ENCODE measurements at places on chromosomes 11 and 22.

GRCh38 chr11:46947399-46948077 lies 11.0 kb downstream of the CSTPP1 start:
- DNase-seq: no peak

DNA sequence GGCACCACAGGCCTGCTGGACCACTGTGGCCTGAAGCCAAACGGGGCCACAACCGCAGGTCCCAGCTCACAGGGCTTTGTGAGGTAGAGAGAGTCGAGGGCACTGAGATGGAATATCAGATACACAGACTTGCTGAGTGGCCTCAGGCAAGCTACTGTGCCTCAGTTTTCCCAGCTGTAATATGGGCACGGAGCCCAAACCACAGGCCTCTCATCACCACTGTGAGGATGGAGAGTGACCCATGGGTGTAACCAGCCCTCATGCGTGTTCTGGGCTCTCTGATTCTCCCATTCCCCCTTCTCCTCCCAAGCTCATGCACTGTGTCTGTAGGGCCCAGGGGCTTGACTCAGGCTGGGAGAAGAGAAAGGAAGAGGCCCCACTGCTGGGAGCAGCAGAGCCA lies 4.2 kb downstream of the UNC93B1 start:
- DNase-seq: no peak

DNA sequence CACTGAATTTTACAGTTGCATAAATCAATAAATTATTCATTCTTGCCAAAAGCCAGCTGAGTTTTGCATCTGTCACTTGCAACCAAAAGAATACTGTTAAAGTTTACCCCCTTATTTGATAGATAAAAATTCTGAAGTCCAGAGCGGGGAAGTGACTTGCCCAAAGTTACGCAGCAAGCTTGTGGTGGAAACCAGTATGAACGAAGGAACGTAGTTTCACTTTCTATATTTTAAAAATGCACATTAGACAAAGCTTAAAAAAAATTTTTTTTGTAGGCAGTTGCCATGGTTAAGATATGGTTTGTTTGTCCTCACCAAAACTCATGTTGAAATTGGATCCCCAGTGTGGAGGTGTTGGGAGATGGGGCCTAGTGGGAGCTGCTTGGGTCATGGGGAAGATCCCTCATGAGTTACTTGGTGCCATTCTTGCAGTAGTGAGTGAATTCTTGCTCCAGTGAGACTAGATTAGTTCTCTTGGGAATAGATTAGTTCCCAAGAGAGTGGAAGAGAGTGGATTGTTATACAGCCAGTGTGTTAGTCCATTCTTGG lies 46.3 kb upstream of the SEZ6L start:
- DNase-seq: no peak

DNA sequence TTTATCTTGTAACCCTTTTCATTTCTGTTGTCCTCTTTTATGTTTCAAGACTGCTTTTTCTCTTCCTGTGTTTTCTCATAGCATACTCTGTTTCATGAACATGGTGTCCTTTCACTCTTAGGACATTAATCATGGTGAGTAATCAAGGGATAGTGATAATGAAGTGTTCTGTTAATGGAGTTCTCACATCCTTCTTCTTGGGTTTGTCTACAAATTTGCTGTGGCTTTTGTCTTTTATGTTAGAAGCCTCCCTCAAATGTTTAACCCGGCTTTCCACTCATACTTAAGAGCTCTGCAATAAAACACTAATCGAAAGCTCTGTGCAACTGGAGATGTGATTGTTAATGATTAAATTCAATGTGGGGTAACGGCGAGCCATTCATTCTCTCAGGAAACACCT lies 593.6 kb downstream of the NELL1 start:
- DNase-seq: no peak

DNA sequence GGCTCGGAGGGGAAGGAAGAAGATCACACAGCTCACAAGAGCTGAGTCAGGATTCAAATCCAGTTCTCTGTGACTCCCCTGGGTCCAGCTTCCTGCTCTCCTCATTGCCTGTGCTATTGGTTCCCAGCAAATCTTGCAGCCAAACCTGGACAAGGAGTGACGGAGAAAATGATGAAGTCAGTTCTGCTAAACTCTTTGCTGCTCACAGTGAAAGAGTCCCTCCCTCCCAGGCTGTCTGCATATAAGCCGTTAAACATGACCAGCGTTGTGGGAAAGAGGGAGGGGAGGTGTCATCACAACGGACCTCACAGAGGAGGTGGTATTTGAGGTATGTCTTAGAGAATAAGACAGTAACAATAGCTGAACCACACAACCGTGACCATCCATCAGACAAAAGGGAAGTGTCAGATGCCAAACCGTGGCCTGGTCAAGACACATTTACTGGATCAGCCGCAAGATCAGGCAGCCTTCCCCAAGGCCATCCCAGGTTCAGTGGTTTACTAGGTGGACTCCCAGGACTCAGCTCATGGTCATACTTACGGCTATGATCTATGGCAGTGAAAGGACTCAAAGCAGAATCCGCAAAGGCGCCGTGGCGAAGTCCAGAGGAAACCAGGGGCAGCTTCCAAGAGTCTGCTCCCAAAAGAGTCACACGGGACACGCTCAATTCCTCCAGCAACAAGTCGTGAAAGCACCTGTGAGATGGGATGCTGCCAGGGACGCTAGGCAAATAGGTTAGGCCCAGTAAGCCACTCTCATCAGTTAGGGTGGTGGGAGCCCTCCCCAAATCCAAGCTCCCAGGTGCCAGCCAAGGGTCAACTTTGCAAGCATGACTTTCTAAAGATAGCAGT lies 2.8 kb upstream of the CYTH4 start:
- no peak for DNase-seq

Measured in SW 1271 (cell line).